ENCODE measurements at places on chromosomes 6 and 20.

- DNase-seq = no peak
Measured at GRCh38 chr6:72967329-72967728, 258.0 kb downstream of the KHDC1L start.

DNA sequence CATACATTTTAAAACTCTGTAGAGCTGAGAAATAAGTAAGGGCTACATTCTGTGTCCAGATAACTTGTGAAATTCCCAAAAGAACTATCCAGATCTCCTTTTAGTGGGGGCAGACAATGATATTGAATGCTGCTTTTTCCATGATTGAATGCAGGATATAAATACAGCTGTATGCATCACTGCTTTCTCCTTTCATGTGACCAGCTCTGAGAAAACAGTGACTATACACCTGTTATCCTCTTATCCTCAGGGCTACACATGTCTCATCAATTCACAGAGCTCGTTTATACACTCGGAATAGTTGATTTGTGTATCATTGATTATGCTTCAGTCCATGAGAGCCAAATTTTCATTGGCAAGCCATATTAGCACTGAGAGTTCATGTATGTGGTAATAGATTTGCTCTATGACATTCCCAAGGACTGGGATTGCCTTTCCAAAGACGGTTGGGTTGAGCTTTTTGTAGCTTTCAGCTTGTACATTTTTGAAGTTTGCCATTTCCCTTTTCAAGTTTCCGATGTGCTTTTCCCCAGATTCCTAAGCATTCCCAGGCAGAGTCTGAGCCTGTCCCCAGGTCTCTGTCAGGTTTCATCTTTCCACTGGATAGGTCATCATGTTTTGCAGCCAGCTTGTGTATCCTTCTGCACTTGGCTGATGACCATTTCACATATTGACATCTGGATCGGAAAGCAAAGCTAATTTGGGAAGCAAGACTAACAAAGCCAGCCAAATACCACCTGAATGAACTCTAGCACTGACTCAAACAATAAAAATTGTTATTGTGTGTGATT lies 97.7 kb downstream of the RFX6 start:
- DNase-seq = no peak

- no peak for DNase-seq
Measured at GRCh38 chr6:169162752-169163407, 90.8 kb downstream of the THBS2 start.

DNA sequence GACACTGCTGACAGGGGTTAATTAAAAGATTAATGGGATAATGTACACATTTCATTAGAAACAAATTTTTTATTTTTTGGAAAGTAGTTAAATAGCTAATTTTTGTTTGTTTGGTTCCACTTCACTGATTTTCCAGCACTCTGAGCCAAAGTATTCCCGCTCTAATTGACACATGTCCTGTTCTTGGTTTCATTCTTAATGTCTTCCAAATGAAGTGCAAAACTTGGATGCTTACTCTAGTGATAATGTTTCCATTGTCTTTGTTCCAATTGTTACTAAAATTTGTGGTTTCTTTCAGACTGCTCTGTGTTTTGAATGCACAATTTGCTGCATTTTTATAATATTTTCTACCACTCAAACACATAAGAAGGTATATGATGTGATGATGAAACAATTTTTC lies 794.3 kb downstream of the PHF3 start:
- DNase-seq = no peak

DNA sequence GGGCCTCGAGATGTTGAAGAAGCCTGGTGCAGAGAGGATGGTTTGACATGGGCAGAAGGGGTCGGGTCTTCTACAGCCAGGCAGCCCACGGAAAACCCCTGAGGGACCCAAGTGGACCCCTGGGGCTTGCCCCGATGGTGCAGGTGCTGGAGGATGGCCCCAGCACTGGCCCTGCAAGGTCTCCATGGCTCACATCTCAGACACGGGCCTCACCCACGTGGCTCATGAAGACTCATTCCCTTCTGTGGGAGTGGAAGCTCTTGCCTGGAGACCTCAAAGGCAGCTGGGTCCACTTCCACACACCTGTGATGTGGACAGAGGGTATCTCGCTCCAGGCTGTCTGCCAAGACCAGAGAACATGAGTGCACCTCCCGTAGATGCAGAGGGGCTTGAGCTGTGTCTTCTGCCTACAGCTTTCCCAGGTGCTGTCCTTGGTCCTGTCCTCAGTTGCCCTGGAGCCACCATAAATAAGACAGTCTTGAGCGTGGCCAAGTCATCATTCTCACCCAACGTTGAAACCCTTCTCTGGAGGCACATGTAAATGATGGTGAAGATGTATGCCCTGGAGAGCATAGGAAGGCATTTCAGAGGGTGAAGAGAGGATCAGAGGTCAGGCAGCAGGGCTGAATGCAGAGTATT lies 108.0 kb downstream of the SYNDIG1 start:
- no peak for DNase-seq

All from NCI-H1694 treated with DMSO at 0.1 percent for 48 hours (cell line).